ENCODE measurements at places on chromosomes 1 and 21. TPM values are rescaled to one million over a fixed set of nuclear protein-coding genes. Genes with fewer than 3 reads are reported as not detected.

- H3K27ac ChIP-seq: no peak overlapping the region
- DNase-seq: no peak
- H3K36me3 ChIP-seq: no peaks in the 10 kb centered on the region
- no peaks in the 10 kb centered on the region for H3K27me3 ChIP-seq
These were observed 32.6 kb downstream of the TRIT1 start for GRCh38 chr1:39850606-39851216.

DNA sequence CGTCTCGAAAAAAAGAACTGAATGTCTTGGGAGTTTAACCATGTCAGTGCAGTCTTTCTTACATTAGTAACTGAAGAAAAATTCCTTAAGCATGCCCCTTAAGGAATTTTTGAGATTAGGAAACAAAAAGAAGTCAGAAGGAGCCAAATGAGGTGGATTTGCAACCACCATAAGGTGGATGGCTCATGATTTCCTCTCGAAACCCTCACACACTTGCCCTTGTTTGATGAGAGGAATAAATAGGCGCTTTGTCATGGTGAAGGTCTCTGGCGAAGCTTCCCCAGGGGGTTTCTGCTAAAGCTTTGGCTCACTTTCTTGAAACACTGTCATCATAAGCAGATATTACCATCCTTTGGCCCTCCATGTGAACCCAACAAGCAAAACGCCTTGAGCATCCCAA, 68.2 kb downstream of the POFUT2 start:
- peak; percentile 77 for DNase-seq
- no peak overlapping the region for H3K4me3 ChIP-seq
- no peaks in the 10 kb centered on the region for H3K27me3 ChIP-seq

DNA sequence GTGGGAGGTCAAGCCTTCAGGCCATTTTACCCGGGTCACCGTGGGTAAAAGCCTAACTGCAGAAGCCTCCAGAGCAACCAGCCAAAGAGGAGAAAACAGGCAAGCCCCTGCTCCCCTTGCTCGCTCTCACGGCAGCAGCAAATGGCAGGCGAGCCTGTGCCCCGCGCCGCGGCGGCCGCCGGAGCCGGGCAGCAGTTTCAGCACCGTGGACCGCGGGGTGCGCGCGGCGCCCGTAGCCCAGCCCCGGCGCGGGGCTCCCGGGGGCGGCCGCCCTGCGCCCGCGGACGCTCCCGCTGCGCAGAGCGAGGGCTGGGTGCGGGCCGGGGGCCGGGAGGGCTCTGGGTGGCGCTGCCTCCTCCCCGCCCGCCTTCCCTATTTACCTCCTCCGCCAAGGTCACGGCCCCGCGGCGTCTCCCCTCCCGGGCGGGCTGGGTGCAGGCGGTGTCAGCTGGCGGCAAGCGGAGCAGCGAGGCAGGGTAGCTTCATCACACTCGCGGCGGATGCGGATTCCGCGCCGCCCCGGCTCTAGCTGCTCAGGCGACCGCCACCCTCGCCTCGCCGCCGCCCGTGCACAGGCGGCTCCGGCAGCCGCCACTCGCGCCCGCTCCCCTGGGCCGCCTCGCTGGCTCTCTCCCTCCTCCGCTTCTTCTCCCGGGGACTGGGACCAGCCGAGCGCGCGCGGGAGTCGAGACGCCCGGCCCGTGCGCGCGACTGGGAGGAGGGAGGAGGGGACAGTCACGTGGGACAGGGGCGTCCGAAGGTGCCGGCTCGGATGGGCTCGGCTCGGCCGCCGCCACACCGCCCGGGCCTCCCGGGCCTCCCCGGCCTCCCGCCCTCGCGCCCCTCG, at the start of gene RGS7:
Gene RGS7, minus strand, starts transcription at position 687 of the 847 bp plus-strand sequence.
- H3K36me3 ChIP-seq: no peaks in the 10 kb centered on the region
- H3K27ac ChIP-seq: no peak within 1 kb of the TSS
- DNase-seq: peak; percentile 56

GRCh38 chr1:38727684-38728584, 131.6 kb downstream of the RRAGC start:
- no peaks in the 10 kb centered on the region for H3K4me1 ChIP-seq
- H3K36me3 ChIP-seq: no peaks in the 10 kb centered on the region
- no peak overlapping the region for H3K4me3 ChIP-seq
- peak; percentile 93 for DNase-seq
- no peaks in the 10 kb centered on the region for H3K27me3 ChIP-seq

- H3K27ac ChIP-seq: no peak overlapping the region
- H3K36me3 ChIP-seq: no peaks in the 10 kb centered on the region
- no peaks in the 10 kb centered on the region for H3K27me3 ChIP-seq
- no peaks in the 10 kb centered on the region for H3K4me1 ChIP-seq
- no peak for DNase-seq
- H3K4me3 ChIP-seq: no peak overlapping the region
These were observed 320.3 kb downstream of the PAPPA2 start for GRCh38 chr1:176783309-176783708.

DNA sequence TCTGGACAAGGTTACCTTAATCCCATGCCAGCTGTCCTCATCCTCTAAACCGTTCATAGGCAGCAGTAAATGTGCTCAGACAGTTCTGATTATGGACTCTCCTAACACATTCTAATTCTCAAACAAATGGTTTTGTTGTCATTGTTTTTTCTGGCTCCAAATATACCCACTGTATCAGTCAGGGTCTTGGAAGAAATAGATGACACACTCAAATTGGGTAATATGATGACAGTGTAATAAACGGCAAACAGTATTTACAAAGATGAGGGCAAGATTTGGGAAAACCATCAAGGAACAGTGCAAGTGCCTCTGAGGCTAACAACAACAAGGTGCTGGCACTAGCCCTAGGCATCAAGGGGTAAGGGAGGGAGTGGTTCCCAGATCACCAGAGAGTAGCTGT, 4.3 kb upstream of the CDC20 start:
- H3K36me3 ChIP-seq: no peaks in the 10 kb centered on the region
- DNase-seq: no peak
- no peak overlapping the region for H3K4me3 ChIP-seq
- H3K27me3 ChIP-seq: no peaks in the 10 kb centered on the region
- H3K4me1 ChIP-seq: peaks cover 7% of the 10 kb centered on the region

DNA sequence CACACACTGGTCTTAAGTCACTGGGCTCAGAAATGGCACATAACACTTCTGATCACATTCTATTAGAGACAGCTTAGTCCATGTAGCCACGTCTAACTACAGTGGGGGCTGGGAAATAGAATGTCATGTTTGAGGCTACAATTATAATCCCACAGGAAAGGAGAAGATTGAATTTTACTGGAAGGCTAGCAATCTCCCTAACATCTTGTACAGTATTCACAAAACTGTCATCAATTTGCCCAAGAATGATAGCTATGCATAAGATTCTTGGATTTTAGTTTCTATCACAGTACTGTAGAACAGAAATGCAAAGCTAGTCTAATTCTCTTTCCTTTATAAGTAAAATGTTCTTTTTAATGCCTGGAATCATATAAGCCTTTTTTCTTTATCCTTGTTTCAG, 12.7 kb upstream of the ZMYM6 start:
- DNase-seq: no peak
- H3K4me3 ChIP-seq: no peak overlapping the region
- no peak overlapping the region for H3K27ac ChIP-seq
- H3K27me3 ChIP-seq: no peaks in the 10 kb centered on the region
- no peaks in the 10 kb centered on the region for H3K36me3 ChIP-seq

DNA sequence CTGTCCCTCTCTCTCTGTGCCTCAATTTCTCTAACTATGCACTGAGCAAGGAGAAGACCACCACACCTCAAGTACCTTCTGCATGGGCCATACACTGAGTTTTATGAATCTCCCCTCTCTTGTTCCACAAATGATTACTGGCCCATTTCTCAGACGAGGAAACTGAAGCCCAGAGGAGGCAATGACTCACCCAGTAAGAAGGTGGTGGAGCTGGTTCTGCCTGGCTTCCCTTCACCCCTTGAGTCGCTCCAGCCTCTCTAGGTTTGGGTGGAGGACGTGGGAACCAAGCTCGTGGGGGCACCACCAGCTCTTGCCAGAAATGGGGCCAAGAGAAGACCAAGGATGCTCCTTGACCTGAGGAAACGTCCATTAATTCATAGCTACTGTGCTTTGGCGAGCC, 21.3 kb upstream of the RUNX3 start:
- H3K4me3 ChIP-seq: no peak overlapping the region
- H3K27ac ChIP-seq: no peak overlapping the region
- H3K27me3 ChIP-seq: no peaks in the 10 kb centered on the region
- no peaks in the 10 kb centered on the region for H3K4me1 ChIP-seq

- H3K4me1 ChIP-seq: no peaks in the 10 kb centered on the region
- H3K4me3 ChIP-seq: no peak overlapping the region
- H3K27ac ChIP-seq: no peak overlapping the region
- H3K36me3 ChIP-seq: no peaks in the 10 kb centered on the region
- DNase-seq: no peak
These were observed 997 bp upstream of the PTPN7 start for GRCh38 chr1:202161151-202162046.

The CD48 gene
- under 0.01 TPM for total RNA-seq

The AKR7A3 gene
- 0.33 TPM for total RNA-seq

All from fibroblast of lung (primary cell).